Endodermal cell (in vitro differentiated cells): ENCODE measurements at places on chromosomes 1 and 21. TPM values are rescaled to one million over a fixed set of nuclear protein-coding genes. Genes with fewer than 3 reads are reported as not detected.

GRCh38 chr1:26234644-26235370, 807 bp downstream of the CEP85 start:
- H3K4me3 ChIP-seq = peak overlapping the region; percentile 96
- no peak for DNase-seq
- peak overlapping the region; percentile 66 for H3K27ac ChIP-seq
- H3K4me1 ChIP-seq = no peaks in the 10 kb centered on the region

- no peak overlapping the region for H3K27ac ChIP-seq
- no peak for DNase-seq
- H3K36me3 ChIP-seq = no peaks in the 10 kb centered on the region
- no peaks in the 10 kb centered on the region for H3K4me1 ChIP-seq
Measured at GRCh38 chr1:9097947-9098705, 28.7 kb upstream of the SLC2A5 start.

GRCh38 chr1:95742591-95743089, 508.6 kb downstream of the RWDD3 start:
- peak overlapping the region; percentile 55 for H3K27ac ChIP-seq
- peak overlapping the region; percentile 50 for H3K4me3 ChIP-seq
- H3K4me1 ChIP-seq = peaks cover 5% of the 10 kb centered on the region
- no peaks in the 10 kb centered on the region for H3K27me3 ChIP-seq
- peak; percentile 78 for DNase-seq

DNA sequence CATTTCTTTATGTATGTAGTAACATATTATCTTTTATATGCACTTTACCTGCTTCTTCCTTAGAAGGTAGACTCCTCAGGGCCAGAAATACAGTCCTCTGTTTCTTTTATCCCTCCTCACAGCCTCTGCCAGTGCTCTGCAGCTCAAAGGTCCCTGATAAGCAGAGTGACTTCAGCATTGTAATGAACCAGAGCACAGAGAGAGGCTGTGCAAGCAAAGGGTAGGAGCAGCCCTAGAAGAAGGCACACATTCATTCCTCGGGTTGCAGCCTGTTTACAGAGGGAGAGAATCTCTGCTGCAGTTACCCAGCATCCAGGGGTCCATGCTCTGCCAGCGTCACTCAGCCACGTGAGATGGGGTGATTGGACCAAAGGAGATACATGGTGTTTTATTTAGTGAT, 101.1 kb downstream of the RHOU start:
- no peaks in the 10 kb centered on the region for H3K36me3 ChIP-seq
- no peaks in the 10 kb centered on the region for H3K27me3 ChIP-seq
- DNase-seq = no peak

- H3K27me3 ChIP-seq = no peaks in the 10 kb centered on the region
- peaks cover 6% of the 10 kb centered on the region for H3K36me3 ChIP-seq
- peak overlapping the region; percentile 19 for H3K4me3 ChIP-seq
- no peak for DNase-seq
- H3K4me1 ChIP-seq = peaks cover 10% of the 10 kb centered on the region
Measured at GRCh38 chr1:151542710-151543129, 2.6 kb downstream of the TUFT1 start.

- H3K27me3 ChIP-seq = no peaks in the 10 kb centered on the region
- no peaks in the 10 kb centered on the region for H3K4me1 ChIP-seq
- DNase-seq = no peak
- H3K27ac ChIP-seq = no peak overlapping the region
Measured at GRCh38 chr1:207145401-207146058, 41.5 kb downstream of the C4BPA start.

DNA sequence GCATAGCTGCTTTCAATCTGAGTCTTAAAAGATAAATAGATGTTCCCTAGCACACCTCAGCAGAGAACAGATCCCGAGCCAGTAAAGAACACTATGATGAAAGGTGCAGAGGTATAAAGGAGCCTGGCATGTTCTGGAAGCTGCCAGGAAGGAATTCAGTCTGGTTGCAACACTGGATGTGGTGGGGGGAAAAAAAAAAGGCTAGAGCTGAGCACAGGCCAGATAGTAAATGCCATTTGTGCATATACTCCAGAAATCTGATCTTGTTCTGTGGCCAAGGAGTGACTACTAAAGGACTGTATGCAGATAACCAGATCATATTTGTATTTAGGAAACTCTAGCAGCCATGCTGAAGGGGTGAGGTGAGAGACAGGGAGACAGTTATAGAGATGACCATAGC, 240.3 kb downstream of the VAV3 start:
- no peak overlapping the region for H3K4me3 ChIP-seq
- no peak overlapping the region for H3K27ac ChIP-seq
- no peaks in the 10 kb centered on the region for H3K27me3 ChIP-seq
- no peaks in the 10 kb centered on the region for H3K36me3 ChIP-seq
- no peak for DNase-seq

Gene DHDDS
- total RNA-seq = 35.9 to 55.1 TPM (median 49.4 TPM) in 3 replicates

Gene ITGB2
- 0.88 and 1.6 TPM in 2 replicates for total RNA-seq

Gene PI4KB
- 25.0 to 37.9 TPM (median 37.5 TPM) in 3 replicates for total RNA-seq

Gene VTCN1
- not detected in 2 replicates for total RNA-seq
